ENCODE measurements at places on chromosomes 7 and 10.

- no peak for DNase-seq
Measured at GRCh38 chr10:112438356-112438755, 8.4 kb downstream of the ZDHHC6 start.

DNA sequence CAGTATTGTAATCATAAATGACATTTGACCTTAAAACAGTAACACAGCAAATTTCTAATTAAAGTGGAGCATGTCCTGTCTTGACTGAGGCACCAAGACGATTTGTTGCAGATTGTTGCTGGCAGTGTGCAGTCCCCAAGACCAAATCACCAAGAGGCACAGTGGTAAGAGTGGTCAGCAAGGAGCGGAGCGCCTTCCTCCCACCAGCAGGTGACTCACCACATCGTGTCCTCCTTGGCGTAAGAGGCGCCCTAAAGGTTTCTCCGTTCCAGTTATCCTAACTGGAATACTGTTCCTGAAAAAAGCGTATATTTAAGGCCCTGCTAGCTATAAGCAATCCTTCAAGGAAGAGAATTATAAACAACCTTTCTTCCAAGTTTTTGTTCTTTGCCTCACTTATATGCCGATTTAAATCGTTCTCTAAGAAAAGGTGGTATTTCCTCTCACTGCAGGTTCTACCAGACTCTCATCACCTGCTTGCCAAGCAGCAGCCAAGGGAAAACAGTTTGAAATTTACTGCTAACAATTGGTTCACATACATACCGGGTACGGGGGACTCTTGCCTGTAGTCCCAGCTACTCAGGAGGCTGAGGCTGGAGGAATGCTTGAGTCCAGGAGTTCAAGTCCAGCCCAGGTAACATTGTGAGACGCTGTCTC is 10.7 kb upstream of the REPIN1 start:
- DNase-seq = no peak

DNA sequence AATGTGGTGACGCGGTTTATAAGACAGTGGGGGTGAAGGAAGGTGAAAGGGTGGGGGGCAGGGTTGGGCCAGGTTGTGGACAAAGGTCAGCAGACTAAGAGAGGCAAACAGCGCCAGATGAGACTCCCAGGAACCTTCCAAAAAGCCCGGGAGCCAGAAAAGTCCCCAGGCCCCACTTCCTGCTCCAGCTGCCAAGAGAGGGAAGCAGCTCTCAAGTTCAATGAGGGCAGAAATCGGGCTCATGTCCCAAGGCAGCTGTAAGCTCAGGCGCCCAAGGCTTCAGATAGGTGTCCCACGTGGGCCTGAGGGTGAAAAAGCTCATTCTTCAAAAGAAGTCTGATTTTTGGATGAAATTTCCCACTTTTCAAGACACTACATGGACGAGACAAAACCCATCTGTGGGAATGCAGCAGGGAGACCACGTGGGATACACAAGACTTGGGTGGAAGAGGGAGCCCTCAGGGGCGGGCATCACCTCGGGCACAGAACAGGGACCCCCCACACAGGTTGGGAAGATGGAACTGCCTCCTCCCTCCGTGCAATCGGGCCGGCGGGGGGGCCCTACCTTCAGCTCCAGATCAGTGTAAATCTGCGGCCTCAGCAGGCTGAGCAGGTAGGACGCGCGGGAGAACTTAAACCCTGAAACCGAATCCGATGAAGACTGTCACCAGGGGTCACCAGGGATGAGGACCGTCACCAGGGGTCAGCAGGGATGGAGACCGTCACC is 7.8 kb downstream of the PYROXD2 start:
- no peak for DNase-seq

DNA sequence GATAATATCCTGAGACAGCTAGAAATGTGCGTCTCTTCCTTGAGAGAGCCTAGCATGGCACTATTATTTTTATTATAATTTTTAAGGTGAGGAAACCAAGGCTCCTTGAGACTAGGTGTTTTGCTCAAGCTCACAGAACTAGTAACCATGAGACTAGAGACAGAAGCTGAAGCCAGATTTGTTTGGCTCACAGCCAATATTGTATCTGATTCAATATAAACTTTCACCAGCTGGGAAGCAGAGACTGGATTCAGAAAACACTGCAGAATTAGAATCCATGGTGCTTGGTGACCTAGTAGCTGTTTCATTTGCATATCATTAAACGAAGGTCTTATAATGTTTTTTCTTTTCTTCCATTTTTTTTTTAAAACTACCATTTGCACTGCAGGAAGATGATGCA is 64.4 kb downstream of the DNAJB9 start:
- no peak for DNase-seq

DNA sequence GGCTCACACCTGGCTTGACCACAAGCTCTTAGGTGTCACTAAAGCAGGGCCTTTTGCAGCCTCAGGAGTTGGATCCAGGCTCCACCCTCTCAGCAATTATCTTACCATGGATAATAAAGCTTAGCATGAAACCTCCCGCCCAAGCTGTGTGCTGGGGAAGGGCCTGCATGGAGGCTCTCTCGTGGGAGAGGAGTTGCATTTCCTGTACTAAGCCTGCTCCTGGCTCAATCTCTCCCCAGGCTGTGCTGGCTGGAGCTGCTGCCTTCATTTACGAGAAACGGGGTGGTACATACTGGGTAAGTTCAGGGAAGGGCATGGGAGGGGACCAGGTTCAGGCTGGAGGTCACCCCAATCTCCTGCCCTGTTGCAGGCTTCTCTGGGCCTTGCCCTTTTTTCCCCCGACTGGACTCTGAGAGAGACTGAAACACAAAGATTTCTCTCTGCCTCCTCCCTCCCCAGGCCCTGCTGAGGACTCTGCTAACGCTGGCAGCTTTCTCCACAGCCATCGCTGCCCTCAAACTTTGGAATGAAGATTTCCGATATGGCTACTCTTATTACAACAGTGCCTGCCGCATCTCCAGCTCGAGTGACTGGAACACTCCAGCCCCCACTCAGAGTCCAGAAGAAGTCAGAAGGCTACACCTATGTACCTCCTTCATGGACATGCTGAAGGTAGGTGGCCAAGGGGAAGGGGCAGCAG is 2.7 kb downstream of the TMEM176A start:
- DNase-seq = no peak

DNA sequence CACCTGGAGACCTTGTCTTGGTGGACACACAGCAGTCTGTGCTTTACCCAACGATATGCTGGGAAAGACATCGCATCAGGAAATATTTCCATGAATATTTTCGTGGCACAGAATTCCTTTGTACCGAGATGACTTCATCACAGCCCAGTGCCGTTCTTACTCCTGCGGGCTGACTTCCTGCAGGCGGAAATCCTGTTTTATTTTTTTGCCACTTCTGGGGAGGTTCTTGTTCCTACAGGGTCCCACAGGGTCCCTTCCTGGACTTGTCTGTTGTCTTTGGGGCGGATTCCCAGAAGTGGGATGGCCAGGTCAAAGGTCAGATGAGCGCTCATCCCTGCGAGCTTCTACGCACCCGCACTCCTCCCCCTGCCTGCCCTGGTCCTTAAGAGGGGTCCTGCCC is 86.5 kb downstream of the DNAJB6 start:
- DNase-seq = no peak
